ENCODE measurements at places on chromosomes 7 and 10.

GRCh38 chr7:16235147-16236114 is 185.9 kb downstream of the CRPPA start:
- no peak for DNase-seq

- no peak for DNase-seq
Measured at GRCh38 chr7:142298627-142299026, 40.8 kb upstream of the PRSS58 start.

DNA sequence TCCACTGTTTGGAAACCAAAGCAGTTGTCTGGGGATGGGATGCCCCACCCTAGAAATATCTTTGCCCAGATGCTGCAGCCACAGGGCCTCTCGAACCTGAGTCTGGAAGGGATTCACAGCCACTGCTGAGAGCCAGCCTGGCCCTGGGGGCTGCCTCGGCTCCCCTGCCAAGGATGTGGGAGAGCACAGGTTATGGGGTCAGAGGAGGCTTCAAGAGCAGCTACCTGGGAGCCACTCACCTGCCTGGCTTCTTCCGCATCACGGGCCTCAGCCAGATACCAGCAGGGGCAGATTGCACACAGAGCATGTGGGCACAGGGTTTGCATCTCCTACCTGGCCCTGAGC is 5.4 kb upstream of the PWWP2B start:
- DNase-seq: no peak

DNA sequence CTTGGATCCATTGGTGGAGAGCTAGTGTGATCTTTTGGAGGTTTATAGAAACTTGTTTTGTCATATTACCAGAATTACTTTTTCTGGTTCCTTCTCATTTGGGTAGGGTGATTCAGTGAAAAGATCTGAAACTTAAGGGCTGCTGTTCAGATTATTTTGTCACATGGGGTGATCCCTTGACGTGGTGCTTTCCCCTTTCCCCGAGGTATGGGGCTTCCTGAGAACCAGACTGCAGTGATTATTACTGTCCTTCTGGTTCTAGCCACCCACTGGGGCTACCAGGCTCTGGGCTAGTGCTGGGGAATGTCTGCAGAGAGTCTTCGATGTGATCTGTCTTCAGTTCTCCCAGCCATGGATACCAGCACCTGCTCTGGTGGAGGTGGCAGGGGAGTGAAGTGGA is 1030.0 kb downstream of the GRM8 start:
- DNase-seq: no peak

- DNase-seq: no peak
Measured at GRCh38 chr7:50095634-50096033, 2.6 kb upstream of the ZPBP start.

GRCh38 chr10:59108886-59109288 is 67.6 kb upstream of the PHYHIPL start:
- DNase-seq: no peak

DNA sequence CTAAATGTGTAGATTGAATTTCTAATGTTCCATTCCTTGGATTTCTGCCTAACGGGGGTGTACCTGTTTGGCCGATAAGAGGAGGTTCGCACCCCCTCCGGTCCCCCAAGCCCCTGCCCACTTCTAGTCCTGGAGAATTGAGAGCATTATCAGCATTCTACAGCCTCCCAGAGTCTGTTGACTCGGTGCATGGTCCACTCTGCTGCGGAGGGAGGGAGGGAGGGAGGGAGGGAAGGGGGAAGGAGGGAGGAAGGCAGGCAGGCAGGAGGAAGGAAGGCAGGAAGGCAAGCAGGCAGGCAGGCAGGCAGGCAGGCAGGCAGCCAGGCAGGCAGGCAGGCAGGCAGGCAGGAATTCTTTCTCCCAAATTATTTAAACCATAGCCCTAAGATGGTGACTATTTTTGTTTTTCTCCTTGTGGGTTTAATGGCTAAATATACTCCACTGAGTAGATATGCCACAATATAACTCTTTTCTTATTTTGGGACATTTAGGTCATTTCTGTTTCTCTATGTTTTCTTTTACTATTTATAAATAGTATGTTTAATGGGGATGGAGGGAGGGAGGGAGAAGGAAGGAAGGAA is 69.5 kb upstream of the CHST15 start:
- no peak for DNase-seq

DNA sequence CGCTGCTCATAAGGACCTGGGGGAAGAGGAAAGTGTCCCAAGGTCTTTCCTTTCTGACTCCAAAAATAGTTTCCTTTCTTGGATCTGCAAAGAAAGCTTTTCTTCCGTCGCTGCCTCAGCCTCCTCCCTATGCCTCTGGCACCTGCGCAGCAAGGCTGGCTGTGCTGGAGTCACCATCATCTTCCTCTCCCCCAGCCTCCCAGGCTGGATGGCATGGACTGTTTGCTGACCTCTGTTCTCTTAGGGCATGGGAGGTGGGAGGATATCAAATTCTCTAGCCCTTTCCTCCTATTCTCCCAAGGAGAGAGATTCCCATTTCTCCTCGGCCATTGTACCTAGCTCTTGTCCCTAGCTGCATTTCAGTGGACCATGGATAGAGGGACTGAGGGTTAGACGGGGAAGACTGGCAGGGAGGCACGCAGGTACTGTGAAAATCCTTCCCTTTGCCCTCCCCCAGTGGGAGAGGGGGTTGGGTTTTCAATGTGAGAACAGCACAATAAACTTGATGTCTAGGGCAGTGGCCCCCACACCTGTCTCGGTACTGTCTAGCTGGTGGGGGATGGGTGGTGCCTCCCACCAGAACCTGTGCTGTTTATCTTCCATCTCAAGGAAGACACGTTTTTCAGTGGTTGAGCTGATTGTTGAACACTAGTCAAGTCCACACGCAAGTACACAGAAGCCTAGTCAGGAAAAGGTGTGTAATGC is 2.6 kb downstream of the PPP1R35 start:
- DNase-seq: no peak

DNA sequence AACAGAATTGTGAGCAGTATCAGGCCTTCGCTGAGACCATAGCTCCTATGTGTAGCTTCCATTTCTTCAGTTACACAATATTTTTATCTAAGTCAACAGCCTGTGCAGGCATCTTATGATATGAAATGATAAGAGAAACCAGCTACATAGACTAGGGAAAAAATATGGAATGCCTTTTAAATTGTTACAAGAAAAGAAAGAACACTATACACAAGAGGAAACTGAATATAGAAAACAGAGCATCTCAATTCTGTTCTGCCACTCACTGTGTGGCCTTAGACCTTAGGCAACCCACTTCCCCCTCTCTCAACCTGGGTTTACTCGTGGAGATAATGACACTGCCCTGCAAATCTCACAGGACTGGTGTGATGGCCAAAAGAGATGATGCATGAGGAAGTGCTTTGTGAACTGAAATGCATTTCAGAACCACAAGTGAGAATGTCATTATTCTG is 132.9 kb downstream of the LRRN3 start:
- no peak for DNase-seq

GRCh38 chr7:158957510-158957906 is 101.2 kb downstream of the DYNC2I1 start:
- DNase-seq: no peak

- no peak for DNase-seq
Measured at GRCh38 chr10:133278577-133279265, 2.1 kb upstream of the ADAM8 start.

GRCh38 chr10:27153845-27154193 is 365 bp downstream of the YME1L1 start:
- no peak for DNase-seq

GRCh38 chr7:142901426-142902259 is 16.1 kb upstream of the TRPV6 start:
- DNase-seq: no peak

- no peak for DNase-seq
Measured at GRCh38 chr7:38481401-38481800, 149.8 kb downstream of the AMPH start.

DNA sequence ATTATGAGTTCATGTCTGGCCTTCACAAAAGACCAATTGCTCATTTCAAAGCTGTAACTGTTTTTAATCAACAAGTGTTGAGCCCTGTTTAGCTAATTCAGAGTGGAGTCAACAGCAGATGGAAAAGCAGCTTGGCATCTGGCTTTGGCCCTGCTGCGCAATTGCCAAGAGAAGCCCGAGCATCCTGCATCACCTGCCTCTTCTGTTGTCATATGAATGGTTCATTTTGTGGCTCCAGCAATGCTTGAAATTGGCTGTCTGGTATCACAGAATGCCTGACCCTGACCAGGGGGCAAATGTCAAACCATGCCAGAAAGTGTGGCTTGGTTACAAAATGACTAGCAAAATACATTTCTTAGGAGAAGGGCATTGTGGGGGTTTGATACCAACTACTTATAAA is 296.5 kb upstream of the PHF14 start:
- DNase-seq: no peak

- no peak for DNase-seq
Measured at GRCh38 chr7:876972-877311, 588 bp downstream of the GET4 start.

DNA sequence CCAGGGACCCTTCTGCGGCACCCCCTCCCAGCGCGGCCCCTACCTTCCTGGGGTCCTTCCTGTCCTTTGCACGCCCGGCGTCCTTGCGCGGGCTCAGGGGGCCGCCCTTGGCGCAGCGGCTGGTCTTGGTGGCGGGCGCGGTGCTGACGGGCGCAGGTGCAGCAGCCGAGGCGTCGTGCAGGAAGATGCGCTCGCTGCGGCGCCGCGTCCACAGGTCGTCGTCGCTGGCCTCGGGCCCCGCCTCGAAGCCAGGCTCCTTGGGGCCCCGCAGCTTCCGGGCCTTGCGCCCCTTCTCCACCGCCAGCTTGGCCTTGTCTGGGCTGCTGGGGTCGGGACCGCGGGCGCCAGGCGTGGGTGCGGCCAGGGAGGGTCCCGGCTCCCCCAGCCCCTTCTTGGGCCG is 49.8 kb downstream of the SLC29A4 start:
- DNase-seq: no peak

- no peak for DNase-seq
Measured at GRCh38 chr7:40884241-40884640, 749.4 kb downstream of the SUGCT start.

GRCh38 chr7:108603656-108604306 is 34.1 kb downstream of the DNAJB9 start:
- DNase-seq: no peak

Data from activated CD4-positive, alpha-beta T cell treated with anti-CD3 and anti-CD28 coated beads, Interleukin-2, amount 50 U/mL, for 24 hours (primary cell).